ENCODE measurements at places on chromosomes 4 and X.
A peak's percentile ranks its signal among the peaks of the same experiment; 100 is the strongest.

DNA sequence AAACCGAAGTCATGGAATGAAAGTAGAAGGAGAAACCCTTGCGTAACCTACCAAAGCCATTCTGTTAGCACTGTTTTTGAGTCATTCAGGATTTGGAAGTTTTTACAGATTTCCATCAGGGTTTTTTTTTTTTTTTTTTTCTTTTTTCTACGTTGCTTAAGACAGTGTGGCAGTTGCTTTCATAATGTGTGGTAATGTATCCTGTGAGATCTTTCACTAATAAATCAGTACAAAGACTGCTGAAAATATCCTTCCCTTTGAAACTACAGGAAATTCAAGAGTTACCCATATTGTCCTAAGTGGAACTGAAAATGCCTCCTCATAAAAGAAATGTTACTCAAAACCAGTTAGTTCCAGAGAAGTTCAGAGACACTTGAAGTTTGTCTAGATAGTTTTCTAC, 137.8 kb downstream of the RAPGEF2 start:
- DNase-seq: no peak

GRCh38 chrX:130330706-130331105, 9.0 kb upstream of the SLC25A14 start:
- DNase-seq: peak; percentile 3

DNA sequence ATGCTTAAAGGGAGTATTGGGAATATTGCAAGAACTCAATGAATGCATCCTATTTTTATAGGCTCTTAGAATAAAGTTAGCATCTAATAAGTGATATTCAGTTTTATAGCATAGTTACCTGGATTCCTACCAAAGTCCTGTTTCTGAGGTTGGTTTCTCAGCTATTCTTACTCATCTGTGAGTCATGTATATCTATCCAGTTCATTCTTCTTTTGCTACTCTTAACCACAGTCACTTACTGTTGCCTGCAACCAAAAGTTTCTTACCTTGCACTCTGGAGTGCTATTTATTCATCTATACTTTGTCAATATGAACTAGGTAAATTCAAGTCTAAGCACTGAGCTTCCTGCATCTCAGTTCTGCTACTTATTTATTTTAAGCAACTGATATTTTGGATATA, 322.5 kb downstream of the HS3ST1 start:
- DNase-seq: no peak

GRCh38 chr4:73730867-73731266, 9.5 kb upstream of the CXCL8 start:
- DNase-seq: no peak

DNA sequence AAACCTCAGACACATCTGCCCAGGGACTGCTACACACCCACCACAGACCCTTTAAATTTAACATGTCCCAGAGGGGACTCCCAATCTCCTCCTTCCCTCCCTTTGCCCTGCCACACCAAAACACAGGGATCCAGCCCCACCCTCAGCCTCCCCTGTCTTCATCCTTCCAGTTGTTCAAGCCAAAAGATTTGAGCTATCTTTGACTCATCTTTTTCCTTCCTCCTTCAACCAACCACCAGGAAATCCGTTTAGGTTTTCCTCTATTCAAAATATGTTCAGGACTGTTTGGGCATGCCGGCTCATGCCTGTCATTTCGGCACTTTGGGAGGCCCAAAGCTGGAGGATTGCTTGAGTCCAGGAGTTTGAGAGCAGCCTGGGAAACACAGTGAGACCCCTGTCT, 6.9 kb upstream of the STK32B start:
- DNase-seq: no peak

- no peak for DNase-seq
These were observed 48.8 kb upstream of the AFAP1 start for GRCh38 chr4:7988437-7988836.

- DNase-seq: no peak
These were observed 126.6 kb upstream of the SLC4A4 start for GRCh38 chr4:71212216-71212615.

GRCh38 chr4:157655096-157655809, 434.7 kb downstream of the GRIA2 start:
- no peak for DNase-seq

DNA sequence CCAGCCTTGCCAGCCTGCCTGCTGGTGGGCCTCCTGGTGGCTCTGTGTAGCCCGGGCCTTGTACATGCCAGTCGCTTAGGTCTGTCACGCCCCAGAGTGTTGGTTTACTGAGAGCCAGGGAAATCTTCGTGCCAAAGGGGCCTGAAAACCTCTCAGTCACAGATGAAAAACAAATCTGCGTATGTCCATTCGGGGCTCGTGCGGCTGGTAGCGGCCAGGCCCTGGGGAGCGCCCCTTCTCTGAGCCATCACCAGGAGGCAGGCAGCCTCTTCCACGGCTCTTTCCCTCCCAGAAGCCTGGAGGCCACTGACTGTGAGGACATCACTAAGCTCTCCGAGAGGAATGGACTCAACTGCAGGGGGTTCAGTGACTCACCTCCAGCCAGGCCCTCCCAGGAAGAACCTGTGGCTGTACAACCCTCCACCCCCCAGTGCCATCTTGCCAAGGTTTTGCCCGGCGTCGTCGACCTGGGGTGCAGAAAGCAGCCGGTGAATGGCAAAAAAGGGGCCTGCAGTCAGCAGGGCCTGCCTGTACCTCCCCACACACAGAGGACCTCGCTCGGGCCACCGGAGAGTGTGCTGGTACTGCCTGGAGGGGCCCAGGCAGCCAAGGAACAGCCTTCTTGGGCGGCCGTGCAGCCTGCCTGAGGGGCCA, 162.2 kb downstream of the BCOR start:
- no peak for DNase-seq

DNA sequence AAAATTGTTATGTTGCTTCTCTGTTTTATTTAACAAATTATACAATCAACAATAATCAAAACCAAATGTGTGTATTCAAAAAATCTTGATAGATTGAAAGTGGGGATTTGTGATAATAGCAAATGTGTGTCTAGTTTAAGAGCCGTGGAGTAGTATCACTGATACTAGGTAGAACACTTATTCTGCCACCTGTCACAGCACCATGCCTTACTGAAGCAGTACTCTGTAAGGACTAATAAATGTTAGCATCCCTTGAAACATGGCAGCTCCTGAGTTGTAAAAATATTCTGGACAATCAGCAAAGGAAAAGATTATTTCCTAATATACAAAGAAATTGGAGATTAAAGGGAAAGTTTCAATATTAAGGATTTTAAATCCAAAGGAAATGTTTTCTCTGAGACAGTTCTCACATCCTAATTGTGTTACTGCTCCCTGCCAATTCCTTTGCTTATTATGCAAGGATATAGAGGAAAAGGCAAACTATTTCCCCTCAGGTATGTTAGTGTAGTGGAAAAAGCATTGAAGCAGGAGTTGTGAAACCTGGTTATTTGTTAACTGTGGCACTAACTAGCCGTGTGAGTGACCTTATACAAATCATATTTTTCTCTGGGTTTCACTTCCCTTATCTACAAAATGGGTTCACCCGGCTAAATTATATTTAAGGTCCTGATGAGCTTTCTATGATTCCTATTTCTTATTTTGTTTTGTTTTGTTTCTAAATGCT, 303.1 kb downstream of the ARHGAP24 start:
- no peak for DNase-seq

GRCh38 chr4:74006009-74006476, 7.6 kb upstream of the CXCL5 start:
- no peak for DNase-seq

DNA sequence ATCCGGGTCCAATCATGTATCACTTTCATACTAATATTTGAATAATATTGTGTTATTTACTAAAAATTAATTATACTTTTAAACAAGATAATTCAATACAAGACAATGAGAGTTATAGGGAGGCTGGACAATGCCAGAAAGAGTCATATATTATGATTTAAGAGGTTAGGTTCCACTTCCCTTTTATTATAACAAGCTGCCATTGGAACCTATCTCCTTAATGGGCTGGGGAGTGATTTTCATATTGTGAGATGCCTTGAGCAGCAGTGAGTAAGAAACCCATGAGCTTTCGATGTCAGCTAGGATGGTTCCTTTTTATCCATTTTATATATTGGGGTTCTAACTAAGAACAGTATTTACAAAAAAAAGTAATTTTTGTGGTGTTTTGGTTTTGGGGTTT, 91.8 kb downstream of the MAB21L2 start:
- DNase-seq: no peak

DNA sequence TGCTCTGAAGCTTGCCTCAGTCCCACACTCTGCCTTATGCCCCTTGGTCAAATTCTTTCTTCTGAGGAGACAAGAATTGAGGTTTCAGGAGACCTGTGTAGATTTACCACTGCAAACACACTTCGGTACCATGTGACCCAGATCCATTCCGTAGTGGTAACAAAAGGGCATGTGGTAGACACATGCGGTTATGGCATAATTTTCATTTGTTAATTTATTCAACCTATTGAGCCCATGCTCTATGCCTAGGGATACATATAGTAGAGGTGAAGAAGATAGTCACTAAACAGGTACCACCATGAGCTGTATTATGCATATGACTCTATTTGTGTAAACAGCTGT, 190.9 kb downstream of the NDST4 start:
- no peak for DNase-seq

- peak; percentile 7 for DNase-seq
These were observed 16.0 kb downstream of the MEPE start for GRCh38 chr4:87848622-87849351.

DNA sequence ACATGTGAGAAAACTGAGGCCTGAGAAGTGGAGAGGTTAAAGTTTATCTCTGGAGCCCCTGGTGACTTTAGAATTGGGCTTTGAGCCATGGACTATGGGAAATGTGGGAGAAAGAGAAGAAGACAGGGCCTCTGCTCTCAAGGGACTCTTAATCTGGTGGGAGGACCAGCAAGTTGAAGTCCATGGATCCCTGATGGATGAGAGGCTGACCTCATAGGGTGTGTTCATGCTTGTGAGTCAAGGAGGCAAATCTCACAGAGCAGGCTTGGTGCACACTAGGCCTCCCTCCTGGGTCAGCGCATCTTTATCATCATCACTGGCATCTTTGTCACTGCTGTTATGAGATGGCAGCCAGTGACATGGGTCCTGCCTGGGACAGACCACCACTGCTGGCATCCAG, 211.9 kb downstream of the AFAP1 start:
- no peak for DNase-seq

DNA sequence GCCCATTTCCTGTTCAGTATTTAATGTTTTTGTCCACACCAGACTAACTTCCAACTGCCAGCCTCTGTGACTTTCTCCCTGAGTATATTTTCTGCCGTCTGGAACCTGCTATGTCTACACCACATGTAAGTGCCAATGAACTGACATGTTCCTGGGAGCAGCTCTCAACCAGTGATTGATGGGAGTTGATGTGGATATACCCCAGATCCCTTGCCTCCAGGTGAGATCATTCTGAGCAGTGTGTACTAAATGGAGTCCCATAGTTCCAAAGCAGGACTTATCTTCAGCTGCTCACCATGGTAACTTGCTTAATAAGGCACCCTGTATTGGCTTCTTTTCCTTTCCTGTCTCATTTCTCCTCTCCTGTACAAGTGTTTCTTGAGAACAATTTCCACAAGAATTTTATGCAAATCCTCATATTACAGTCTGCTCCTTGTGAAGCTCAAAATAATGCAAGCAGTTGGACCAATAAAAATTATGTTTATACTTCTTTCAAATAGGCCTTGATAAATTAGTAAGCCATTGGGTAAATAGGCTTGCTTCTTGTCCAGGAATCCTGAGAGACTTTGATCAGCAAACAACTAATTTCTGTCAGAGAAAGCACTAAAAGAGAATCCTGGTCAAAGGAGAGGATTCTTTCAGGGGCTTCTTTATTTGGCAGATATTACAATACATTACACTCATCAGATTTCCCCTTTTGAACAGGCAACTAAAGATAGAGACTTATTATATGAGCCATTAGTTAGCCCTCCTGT, 911.7 kb upstream of the NDST4 start:
- DNase-seq: no peak

GRCh38 chrX:6372981-6373380, 144.3 kb upstream of the NLGN4X start:
- DNase-seq: no peak

- no peak for DNase-seq
These were observed 31.6 kb downstream of the SH3KBP1 start for GRCh38 chrX:19855700-19856381.

DNA sequence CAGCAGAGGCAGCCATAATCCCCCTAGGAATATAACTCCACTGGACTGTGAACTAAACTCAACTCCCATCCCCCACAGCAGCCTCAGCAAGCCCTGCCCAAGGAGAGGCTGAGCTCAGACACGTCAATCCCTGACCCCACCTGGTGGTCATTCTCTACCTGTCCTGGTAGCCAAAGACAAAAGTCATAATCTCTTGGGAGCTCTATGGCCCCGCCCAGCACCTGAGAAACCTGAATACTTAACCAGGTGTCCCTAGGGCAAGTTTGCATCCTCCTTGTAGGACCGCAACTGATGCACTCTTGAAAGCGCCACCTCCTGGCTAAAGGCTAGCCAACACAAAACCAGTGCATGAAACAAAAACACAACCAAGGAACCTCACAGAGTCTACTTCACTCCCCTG, 18.4 kb downstream of the CT47B1 start:
- no peak for DNase-seq

DNA sequence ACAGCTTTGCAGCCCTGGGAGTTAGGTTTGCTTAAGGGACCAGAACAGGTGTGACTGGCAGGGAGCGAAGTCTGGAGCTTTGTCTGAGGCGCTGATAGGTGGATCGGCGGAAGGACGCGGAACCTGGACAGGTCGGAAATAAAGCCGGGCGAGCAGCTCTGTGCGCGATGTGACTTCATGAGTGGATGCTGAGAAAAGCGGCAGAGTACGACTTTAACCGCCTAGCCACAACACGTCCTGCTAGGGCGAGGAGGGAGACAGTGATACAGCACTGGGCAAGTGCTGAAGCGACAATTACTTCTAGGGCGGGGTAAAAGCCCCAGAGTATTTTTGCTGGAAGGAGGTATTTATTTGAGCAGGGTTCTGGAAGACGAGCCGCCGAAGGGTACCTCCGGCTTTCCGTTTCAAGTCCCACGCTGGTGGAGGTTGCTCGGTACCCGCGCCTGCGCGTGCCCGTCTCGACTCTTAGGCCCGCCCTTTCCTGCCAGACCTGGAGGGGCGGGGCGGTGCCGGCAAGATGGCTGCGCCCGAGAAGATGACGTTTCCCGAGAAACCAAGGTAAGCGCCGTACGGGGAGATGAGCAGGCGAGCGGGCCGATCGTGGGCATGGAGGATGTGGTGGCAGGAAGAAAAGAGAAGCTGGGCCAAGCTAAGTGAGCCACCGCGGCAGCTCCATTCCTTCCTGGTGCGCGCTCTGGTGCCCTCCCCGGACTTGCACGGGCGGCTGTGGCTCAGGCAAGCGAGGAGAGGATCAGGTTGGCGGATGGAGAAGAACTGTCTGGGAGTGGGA, at the start of gene ZRSR2:
TSS of gene ZRSR2 (plus strand) at position 506 of the 790 bp plus-strand sequence. CDS start at position 518, 12 bp downstream.
- peak; percentile 20 for DNase-seq

DNA sequence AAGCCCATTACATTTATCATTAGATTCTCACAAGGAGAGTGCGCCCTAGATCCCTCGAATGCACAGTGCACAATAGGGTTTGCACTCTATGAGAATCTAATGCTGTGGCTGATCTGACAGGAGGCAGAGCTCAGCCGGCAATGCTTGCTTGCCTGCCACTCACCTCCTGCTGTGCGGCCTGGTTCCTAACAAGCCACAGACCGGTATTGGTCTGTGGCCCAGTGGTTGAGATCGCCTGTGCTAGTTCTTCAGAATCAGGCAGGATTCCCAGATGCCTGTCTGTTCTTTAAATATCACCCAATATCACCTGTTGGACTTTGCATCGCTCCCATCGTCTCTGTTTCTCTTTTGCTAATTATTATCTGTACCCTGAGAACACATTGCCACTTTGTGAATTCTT, 14.0 kb downstream of the DSPP start:
- DNase-seq: no peak

GRCh38 chr4:40211224-40212185, 14.7 kb downstream of the RHOH start:
- DNase-seq: no peak

GRCh38 chrX:46637938-46638337, 64.4 kb downstream of the CHST7 start:
- DNase-seq: no peak

Measured in NCI-H1694 (cell line).